Anterior cingulate cortex (tissue), 58 donors: ENCODE measurements at places on chromosomes 6 and 20.
A peak's percentile ranks its signal among the peaks of the same experiment; 100 is the strongest.

GRCh38 chr20:61887596-61888093 is 178.0 kb downstream of the TAF4 start:
- no peak for DNase-seq

GRCh38 chr6:75266716-75267291 is 17.8 kb downstream of the TMEM30A start:
- DNase-seq, result no peak

- no peak for DNase-seq
These were observed 285.4 kb downstream of the SMOC2 start for GRCh38 chr6:168726312-168726856.

GRCh38 chr20:48824830-48825565 is 2.8 kb downstream of the PREX1 start:
- no peak for DNase-seq

DNA sequence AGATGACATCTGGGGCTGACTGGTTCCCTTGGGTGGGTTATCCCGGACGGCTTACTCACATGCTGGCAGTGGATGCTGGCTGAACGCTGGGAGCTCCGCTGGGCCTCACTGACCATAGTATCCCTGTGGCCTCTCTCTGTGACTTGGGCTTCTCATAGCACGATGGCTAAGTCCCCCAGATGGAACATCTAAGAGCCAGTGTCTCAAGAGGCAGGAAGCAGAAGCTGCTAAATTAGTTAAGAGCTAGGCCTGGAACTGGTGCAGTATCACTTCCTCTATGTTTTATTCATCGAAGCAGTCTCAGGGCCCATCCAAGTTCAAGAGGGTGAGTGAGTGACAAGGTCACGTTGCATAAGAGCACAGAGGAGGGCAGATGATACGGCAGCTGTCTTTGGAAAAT is 116.5 kb upstream of the LAMP5 start:
- DNase-seq, result no peak

GRCh38 chr6:51842804-51843378 is 244.5 kb downstream of the PKHD1 start:
- DNase-seq, result no peak

- no peak for DNase-seq
These were observed 93.6 kb upstream of the CNKSR3 start for GRCh38 chr6:154604119-154604518.

DNA sequence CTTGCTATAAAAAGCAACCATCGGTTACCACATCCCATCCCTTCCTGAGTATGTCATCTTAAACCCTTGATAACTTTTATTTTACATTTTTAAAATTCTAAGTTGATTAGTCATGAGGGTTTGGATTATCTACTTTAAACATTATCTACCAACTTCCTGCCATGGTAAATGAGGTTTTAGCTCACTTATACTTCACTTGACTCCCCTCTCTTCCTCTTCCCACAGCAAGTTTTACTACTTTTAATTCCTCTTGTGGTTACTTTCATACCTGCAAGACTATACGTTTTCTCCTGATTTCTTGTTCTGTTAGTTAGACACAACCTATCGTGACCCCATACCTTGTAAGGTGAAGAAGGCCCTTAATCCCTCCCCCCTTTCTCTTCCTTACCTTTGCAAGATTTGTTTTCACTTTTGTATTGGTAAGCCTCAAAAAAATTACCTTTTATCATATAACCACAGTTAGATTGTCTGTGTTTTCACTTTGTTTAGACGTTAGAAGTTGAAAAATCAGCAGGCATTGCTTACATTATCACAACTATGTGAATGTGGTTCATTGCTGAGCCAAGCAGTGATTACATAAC is 60.1 kb upstream of the OGFRL1 start:
- no peak for DNase-seq

- no peak for DNase-seq
These were observed 282.7 kb downstream of the NRN1 start for GRCh38 chr6:5723841-5724691.

GRCh38 chr6:134723081-134723871 is 226.6 kb downstream of the ALDH8A1 start:
- DNase-seq, result no peak

- DNase-seq, result no peak
These were observed 32.8 kb upstream of the FOXA2 start for GRCh38 chr20:22617160-22617559.

- no peak for DNase-seq
These were observed 12.0 kb downstream of the STMN3 start for GRCh38 chr20:63641146-63641791.

- no peak for DNase-seq
These were observed 46.1 kb downstream of the POU3F2 start for GRCh38 chr6:98880486-98880885.

DNA sequence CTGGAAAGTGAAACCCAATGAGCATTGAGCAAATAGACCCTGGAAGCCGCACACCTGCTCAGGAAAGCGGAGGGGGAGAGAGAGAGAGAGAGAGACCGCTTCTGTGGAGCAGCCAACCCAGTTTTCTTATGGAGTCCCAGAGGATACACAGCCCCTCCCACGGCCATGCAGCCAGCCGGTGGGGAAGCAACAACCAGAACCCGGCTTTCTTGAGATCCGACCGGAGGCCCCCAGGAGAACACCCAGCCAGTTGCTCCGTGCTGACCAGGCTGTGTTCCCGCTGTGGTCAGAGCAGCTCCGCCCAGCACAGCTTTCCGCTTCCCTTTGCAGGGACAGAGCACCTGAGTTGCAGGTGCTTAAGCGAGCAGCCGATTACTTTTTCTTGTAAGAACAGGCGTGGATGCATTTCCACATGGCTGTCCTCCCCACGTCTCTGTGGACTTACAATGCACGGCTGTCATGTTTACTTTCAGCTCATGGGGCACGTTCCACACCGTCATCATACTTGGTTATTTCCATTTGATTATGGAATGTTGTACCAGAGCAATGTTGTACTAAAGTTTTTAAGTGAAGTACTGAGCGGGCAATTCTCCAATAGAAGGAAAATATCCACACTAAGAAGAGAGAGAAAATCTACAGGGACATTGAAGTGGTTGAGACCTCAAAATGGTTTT is 381.9 kb downstream of the THBS2 start:
- DNase-seq, result no peak

- no peak for DNase-seq
These were observed 109.0 kb downstream of the TAF4 start for GRCh38 chr20:61956396-61957342.

- DNase-seq, result no peak
These were observed 705.6 kb downstream of the UTRN start for GRCh38 chr6:144990784-144991183.

DNA sequence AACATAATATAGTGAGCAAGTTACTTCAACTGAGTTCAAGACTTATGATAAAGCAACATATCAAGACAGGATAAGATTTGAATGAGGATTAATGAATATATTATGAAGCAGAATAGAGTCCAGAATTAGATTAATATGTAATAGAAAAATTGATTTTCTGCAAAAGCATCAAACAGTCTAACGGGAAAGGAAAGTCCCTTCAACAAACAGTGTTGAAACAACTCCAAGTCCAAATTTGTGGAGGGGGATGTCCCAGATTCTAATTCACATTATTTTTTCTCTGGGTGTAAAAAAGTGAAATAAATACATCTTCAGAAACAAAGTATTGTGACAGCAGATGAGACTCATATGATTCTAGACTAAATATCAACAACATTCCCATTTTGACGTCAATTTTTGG is 289.7 kb downstream of the C6orf118 start:
- no peak for DNase-seq

- no peak for DNase-seq
These were observed 18.6 kb downstream of the PDYN start for GRCh38 chr20:1975291-1975690.

GRCh38 chr6:113763876-113764275 is 93.3 kb upstream of the MARCKS start:
- DNase-seq, result no peak

DNA sequence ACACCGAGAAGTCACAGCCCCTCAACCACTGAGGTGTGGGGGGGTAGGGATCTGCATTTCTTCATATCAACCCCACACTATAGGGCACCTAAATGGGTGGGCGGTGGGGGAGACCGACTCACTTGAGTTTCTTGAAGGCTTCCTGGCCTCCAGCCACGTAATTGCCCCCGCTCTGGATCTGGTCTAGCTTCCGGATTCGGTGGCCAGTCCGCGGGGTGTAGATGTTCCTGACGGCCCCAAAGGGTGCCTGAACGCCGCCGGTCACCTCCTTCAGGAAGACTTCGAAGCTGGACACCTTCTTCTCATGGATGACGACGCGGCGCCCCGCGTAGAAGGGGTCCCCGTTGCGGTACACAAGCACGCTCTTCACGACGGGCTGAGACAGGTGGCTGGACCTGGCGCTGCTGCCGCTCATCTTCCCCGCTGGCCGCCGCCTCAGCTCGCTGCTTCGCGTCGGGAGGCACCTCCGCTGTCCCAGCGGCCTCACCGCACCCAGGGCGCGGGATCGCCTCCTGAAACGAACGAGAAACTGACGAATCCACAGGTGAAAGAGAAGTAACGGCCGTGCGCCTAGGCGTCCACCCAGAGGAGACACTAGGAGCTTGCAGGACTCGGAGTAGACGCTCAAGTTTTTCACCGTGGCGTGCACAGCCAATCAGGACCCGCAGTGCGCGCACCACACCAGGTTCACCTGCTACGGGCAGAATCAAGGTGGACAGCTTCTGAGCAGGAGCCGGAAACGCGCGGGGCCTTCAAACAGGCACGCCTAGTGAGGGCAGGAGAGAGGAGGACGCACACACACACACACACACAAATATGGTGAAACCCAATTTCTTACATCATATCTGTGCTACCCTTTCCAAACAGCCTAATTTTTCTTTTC is at the start of gene DCDC2:
DCDC2 (minus strand) TSS at position 724 of the 883 bp plus-strand sequence; CDS start at position 415, 309 bp downstream.
- DNase-seq, result no peak

DNA sequence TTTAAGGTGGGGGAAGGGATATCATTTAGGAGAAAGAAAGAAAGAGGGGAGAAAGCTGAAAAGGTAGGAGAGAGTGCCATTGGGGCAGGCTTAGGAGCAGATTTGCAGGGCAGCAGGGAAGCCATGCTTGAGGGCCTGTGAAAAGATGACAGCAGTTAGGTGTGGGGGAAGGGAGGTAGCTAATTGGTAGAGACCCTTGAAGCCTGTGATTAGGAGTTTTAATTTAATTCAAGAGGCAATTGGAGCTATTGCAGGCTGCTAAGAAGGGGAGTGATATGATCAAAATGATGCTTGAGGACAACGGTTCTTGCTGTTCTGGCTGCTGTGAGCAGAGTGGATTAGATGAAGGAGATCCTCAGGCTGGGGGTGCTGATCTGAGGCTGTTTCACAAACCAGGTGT is 24.5 kb upstream of the SEC63 start:
- no peak for DNase-seq

- DNase-seq, result no peak
These were observed 64.9 kb downstream of the SYNDIG1 start for GRCh38 chr20:24534282-24534681.

- no peak for DNase-seq
These were observed 62.6 kb upstream of the ADGRB3 start for GRCh38 chr6:68572525-68572924.

DNA sequence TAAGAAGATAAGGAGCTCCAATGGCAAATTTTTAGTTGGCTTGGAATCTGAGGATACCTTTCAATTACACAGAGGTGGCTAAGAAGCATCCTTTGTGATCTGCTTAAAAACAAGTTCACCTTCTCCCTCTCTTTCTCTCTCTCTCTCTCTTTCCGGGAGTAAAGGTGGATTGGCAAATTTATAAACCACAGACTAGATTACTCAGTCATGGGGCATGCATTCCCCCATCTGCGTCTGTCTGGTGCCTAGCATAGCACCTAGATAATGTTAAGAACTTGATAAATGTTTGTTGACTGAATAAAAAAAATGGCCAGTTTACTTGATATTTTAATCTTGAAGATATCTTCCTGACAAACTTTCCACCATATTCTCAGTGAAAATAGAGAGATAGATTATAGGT is 312.3 kb downstream of the CDC5L start:
- no peak for DNase-seq

GRCh38 chr6:70412252-70413113 is 825 bp upstream of the FAM135A start:
- no peak for DNase-seq

DNA sequence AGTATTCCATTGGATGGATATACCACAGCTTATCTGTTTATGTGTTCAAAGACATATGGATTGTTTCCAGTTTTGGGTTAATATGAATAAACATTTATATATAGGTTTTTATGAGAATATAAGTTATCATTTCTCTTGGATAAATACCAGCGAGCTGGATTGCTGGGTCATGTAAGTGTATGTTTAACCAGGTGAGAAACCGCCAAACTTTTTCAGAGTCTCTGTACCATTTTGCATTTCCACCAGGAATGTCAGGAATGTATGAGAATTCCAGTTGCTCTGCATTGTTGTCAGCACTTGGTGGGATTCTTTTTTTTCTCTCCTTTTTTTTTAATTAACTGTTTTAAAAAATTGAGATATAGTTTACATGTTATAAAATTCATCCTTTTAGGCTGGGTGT is 52.1 kb downstream of the PHF20 start:
- DNase-seq, result no peak

GRCh38 chr6:53984163-53984562 is 127.1 kb upstream of the MLIP start:
- no peak for DNase-seq

- no peak for DNase-seq
These were observed 87.3 kb downstream of the PPP1R14C start for GRCh38 chr6:150230164-150230561.

GRCh38 chr6:35219683-35220326 is 6.0 kb downstream of the SCUBE3 start:
- DNase-seq, result no peak

DNA sequence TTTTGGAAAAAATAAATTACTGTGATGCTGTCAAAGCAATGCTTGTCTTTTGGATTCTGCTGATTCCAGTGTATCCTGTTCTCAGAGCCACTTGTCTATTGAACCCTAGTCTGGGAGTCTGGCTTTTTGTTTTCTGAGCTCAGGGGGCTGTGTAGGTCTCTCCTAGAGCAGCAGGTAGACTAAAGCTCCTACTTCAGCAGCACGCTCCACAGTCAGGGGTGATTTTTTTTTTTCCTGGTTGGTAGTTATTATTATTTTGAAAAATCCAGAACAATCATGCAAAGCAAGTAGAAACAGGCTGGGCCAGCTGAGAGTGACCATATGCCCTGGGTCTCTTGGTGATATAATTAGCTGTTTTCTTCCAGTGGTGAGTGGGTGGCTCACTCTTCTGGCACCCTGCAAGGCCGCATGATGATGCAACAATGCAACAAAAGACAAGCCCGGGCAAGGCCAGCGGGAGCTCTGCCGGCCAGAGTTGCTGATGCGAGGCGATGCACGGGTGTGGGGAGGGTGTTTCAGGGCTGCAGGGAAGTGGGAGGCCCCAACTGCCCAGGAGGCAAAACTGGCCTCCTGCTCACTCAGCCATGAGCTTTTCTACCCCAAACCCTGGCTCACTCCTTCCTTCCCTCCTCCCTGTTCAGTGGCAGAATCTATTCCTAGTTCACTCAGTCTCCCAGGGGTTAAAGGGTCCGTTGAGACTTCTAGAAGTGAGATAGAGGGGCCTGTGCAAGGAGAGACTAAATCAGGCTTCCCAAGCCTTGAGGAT is 11.5 kb upstream of the CDKN1A start:
- DNase-seq, result peak; percentile 41

GRCh38 chr6:36546308-36546919 is 865 bp downstream of the STK38 start:
- DNase-seq, result peak; percentile 37
